CD8-positive, alpha-beta T cell (primary cell): ENCODE measurements at places on chromosomes 1 and 21.

DNA sequence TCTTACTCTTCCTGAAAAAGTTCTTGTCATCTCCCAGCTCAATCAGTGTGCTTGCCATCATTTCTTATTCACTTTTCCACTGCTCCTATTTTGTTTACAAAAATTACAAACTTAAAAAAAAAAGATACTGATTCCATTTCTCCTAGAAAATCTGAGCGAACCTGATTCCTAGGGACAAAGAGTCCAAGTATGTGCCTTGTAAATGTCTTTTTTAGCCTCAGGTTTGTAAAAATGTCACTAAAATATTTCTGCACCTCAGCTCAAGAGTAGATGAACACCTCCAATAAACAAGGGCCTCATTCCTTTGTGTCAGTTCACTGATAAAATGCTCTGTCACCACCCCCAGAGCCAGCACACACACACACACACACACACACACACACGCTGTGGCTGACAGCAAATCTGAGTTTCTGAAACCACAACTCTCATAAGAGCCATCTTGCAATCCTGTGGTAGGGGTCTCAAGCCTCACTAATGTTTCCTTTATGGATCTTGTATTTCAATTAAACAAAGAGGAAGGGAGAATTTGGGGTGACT lies 299.2 kb downstream of the PBX1 start:
- no peak for DNase-seq

DNA sequence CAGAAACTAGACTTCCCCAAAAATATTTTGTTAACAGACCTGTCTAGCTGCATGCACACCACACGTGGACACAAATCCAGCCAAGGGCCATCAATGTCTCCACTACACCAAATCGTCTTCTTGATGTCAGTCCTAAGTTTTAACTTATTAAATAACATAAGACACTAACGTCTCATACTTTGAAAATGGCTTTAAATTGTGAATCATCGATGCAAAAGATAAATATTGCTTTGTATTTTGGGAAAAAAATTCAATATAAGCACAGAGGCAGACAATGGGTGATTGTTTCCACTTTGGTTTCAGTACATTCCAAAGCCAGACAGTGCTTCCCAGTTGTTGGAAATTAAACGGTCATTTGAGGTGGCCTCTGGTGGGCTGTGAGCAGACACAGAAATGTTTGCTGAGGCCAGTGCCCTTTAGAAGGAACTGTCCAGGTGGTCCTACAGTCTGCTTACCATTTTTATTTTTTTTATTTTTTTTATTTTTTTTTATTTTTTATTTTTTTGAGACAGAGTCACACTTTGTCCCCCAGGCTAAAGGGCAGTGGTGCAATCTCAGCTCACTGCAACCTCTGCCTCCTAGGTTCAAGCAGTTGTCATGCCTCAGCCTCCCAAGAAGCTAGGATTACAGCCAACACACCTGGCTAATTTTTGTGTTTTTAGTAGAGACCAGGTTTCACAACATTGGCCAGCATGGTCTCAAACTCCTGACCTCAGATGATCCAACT lies 1.8 kb upstream of the KIAA2013 start:
- no peak for DNase-seq

DNA sequence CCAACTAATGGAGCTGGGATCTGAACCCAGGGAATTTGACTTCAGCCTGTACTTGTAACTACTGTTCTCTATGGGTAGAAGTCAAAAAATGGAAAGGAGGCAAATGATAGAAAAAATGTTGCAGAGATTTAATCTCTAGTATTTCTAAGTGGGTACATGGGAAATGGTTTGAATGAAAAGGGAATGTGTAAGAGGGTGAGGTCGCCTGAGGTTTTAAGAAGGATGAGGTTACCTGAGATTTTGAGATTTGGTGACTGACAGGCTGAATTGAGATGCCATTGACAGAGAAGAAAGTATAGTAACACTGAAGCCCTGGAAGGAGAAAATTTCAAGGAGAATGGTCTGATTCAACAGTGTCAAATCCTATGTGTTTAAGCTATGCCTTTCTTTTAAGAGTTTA lies 5.5 kb downstream of the CAMSAP2 start:
- DNase-seq = no peak

DNA sequence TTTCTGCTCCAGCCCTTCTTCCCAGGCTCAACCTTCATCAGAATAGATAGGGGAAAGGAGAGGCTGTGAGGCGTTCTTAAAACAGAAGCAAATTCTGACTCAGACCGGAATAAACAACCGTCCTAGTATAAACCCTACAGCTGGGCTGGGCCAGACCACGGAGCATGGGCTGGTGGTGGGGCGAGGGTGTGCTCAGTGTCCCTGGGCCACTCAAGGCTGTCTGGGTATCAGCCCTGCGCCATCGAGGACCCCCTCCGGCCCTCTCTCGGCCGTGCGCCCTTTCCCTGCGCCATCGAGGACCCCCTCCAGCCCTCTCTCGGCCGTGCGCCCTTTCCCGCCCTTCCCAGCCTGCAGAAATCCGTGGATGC lies 36.0 kb downstream of the CAPN2 start:
- no peak for DNase-seq

DNA sequence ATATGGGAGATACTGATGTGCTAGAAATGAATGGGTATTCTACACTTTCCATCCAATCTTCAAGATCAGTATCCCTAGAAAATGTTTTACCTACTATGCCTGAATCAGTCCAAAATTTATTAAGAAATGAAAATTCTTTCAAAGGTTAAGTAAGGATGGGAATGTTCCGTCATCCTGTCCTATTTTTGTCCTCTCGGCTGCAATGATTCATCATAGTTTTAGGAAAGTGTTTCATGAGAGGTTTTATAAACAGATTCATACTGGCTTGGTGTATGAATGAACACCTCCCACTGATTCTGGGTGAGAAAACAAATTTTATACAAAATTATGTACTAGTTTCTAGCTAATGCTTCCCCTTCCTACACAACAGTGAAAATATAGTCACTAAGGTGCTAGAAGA lies 504.6 kb upstream of the NR5A2 start:
- DNase-seq = no peak

GRCh38 chr1:173409613-173410012 lies 67.5 kb upstream of the PRDX6 start:
- DNase-seq = peak; percentile 16

GRCh38 chr1:7298749-7299151 lies 472.3 kb upstream of the VAMP3 start:
- DNase-seq = no peak

DNA sequence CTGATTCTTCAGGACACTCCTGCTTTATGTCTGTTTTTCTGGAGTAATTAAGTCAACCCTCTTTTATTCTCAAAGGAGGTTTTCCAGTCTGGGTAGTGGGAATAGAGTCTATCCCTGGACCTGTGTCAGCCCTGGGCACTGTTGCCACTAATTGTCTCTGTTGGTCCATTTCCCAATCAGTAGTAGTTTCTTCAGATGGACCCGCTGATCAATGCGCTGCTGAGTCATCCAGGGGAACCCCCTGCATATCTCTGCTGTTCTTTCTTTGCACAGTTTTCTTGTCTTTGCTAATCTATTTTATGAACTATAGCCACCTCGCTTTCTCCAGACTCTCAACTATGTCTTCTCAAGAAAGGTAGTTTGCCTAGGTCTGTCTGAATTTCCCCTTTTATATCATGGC lies 82.5 kb downstream of the TNNI3K start:
- no peak for DNase-seq

DNA sequence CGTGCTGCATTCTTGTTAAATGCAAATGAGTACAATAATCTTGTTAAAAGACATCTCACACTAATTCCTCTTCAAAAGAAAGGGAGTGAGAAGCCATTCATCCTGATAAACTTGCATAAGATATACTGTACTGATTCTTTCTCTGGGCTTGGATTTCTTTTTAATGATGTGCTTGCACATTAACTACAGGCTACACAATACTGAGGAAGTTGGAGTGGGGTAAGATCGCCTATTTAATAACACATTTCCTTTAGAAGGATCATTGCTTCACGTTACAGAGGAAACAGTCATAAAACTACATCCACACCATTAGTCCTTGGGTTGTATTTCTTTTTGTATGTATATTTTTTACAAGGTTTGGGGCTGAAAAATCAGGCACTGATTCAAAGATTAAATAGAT lies 36.6 kb downstream of the NRIP1 start:
- no peak for DNase-seq

DNA sequence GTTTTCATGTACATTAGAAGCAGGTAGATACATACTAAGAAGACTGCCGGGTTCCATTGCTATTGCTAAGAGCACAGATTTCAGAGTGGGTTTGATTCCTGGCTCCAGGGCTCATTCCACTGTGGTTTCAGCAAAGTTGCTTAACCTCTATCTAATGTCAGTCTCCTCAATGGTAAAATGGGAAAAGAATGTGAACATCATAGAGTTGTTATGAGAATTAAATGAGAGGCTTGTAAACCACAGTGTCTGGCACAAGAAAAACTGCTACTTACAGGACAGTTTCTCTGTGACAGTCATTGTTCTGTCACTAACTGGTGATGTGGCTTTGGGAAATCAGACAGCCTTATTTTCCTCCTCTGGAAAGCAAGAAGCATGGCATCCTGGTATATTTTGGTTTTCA lies 10.7 kb upstream of the PLXNA2 start:
- no peak for DNase-seq

- no peak for DNase-seq
These were observed 100.3 kb upstream of the BACE2 start for GRCh38 chr21:41067709-41068108.

- DNase-seq = peak; percentile 77
These were observed 34.9 kb upstream of the RUNX3 start for GRCh38 chr1:24964811-24965570.

DNA sequence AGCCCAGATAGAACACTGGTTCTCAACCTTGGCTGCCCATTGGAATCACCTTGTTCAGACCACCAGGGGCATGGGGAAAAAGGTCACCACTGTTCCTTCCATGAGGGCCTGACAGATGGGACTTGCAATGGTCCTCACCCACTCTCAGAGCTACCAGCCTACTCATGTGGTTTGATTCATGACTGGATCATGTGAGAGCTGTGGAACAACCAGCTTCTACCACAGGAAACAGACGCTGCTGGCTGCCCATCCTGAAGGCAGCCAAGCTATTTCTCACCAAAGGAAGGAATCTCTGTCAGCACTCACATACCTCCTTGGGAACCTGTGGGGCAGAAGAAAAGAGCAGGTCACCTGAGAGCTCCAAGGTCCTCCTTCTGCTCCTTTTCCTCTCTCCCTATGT lies 53.6 kb downstream of the CAPN8 start:
- DNase-seq = no peak

GRCh38 chr1:230679825-230680224 lies 34.1 kb downstream of the AGT start:
- DNase-seq = no peak

- no peak for DNase-seq
These were observed 32.6 kb downstream of the CFH start for GRCh38 chr1:196684476-196684875.

GRCh38 chr1:7256526-7256925 lies 471.3 kb downstream of the CAMTA1 start:
- no peak for DNase-seq

DNA sequence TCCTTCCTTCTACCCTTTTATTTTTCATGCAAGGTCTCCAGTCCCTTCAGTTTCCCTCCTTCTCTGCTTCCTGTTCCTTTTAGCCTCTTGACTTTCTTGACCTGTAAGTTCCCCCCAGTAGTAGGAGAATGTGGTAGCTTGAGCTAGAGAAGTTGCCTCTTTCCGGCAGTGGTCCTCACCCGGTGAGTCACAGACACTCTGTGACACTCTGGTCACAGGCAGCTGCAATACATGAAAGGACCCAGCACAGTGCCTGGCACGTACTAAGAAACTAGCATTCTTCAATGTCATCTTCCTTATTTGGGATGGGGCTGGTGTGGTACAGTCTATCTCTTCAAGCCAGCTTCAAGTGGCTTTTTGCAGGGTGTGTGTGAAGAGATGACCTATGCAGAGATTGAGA lies 16.0 kb downstream of the PFKFB2 start:
- DNase-seq = no peak

- DNase-seq = no peak
These were observed 85.1 kb upstream of the LMO4 start for GRCh38 chr1:87243573-87243972.

DNA sequence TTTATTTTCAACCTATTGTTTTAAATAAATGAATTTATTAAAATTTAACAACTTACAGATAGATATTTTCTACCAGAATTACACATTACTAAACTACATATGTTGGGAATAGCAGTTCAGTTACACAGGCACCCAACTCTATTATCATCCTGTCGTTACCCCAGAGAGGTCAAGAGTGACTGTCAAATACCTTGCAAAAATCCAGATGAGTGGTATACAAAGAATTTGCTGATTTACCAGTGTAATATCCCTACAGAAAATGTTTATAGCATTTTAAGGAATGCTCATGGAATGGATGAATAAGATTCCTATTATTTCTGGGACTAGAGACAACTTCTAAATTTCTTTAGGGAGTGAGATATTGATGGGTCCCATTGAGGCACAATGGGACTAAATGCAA lies 300.7 kb upstream of the RGS18 start:
- no peak for DNase-seq

- no peak for DNase-seq
These were observed 448 bp upstream of the OBSCN start for GRCh38 chr1:228207381-228207810.

- DNase-seq = no peak
These were observed 149.6 kb downstream of the CYYR1 start for GRCh38 chr21:26423511-26423910.

DNA sequence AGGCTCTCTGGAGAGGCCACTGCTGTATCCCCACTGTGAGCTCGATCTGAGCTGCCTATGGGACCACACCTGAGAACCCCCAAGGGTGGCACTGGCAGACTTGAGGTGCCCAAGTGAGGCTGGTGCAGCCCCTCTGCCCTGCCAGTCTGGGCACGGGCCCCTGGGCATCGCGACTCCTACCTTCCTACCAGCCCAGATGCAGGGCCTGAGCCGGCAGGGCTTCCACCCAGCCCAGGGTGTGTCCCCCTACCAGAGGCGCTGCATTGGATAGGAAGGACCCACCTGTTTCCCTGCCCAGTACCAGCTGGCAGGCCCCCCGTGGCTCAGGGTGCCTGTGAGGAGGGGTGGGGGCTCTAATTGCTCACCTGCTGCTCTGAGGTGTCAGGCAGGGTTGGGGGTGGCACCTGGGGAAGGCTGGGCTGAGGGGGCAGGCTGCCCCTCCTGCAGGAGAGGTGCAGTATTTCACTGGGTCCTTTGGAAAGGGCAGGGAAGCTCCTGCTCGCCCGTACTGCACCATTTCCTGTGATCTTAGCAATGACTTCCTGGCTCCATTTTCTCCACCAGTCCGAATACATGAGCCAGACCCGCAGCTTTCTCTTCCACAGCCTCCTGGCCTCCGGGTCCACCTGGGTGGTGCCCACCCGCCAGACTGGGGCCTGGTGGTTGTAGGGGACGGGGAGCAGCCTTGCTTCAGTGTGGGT lies 11.8 kb downstream of the TP73 start:
- no peak for DNase-seq

- DNase-seq = no peak
These were observed 6.7 kb upstream of the WASF2 start for GRCh38 chr1:27496604-27497155.

GRCh38 chr1:76868154-76868882 lies 1.0 kb downstream of the ST6GALNAC5 start:
- DNase-seq = peak; percentile 6
